Right renal cortex interstitium (tissue), 3 donors: ENCODE measurements at places on chromosomes 3 and 15.

DNA sequence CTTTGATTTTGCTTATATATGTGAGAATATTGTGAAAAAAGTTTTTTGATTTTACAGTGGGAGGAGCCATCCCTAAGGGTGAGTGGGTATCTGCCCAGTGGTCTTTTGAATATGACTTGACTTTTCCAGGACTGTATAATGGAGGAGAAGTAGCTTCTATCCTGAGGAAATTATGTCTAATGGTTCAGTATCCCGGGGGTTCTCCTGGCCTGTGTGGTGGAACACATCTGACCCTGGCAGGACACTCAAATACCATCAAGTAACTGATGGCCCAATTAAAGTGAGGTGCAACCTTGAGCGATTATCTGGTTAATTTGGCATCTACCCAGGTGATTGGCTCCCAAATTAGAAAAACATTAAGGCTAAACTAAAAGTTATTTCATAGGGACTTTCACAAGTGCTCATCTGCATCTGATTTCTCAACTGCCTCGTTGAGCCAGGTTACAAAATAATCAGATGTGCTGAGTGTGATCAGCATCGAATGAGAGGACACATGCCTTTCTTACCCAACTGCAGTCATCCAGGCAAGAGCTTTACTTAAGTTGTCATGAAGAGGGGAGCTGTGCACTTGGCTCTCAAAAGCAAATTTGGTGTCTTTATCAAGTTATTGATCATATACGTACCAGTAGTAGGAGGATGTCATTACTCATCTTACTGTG lies 201.4 kb downstream of the IL5RA start:
- DNase-seq: no peak

DNA sequence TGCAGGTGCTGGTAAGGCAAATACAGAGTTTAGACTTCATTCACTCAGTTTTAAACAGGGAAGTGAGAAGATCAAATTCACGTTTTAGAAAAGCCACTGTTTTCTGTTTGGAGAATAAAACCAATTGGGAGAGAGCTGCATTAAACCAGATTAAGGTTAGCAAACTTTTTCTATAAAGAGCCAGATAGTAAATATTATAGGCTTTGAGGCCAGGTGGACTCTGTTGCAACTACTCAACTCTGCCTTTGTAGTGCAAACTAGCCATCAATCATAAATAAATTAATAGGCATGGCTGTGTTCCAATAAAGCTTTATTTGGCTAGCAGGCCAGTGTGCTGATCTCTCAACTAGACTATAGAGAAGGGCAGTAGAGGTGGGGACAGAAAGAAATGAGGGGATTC lies 33.5 kb downstream of the SUCLG2 start:
- DNase-seq: no peak

DNA sequence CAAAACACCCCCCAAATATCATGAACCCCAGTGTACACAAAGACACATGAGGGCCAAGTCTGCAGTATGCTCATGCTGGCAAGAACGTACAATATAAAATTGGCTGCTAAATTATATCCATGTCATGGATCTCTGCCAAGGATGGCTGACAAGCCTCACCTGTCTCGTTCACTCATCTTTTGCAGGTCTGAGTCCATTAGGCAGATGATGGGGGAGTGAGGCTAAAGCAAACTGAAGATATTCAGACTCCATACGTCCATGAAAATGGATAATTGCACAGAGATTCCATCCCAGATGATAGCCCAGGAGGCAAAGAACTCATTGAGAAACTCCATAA lies 122.3 kb upstream of the PTPRG start:
- no peak for DNase-seq

DNA sequence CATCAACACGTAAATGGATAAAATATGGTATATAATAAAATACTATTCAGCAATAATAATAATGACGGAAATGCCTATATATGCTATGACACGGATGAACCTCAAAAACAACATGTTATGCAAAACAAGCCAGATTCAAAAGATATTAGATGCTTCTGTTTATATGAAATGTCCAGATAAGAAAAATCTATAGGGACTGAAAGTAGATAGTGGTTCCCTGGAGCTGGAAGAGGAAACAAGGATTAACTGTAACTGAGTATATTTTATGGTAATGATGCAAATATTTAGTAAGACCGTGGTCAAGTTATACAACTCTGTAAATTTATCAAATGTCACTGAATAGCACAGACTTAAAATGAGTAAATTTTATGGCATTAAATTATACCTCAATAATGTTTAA lies 25.8 kb upstream of the WDR49 start:
- DNase-seq: no peak

- DNase-seq: no peak
These were observed 12.0 kb upstream of the CTXND1 start for GRCh38 chr15:80264031-80264430.

DNA sequence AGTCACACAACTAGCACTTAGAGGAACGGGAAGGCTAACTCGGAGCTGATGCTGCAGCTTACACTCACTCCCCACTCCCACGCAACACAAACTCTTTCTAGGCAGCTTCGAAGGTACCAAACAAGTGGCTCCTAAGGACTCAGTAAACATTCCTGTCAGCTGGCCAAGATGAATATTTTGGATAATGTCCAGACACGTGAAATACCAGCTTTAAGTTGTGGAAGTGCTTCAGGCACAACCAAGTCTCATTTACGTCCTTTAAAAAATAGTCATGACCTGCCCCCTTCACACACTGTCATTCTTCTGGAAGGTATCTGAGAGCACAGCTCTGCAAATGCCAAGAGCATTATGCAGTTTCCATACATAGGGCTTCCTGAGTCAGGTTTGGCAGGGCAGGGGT lies 1005.9 kb upstream of the CFAP20DC start:
- no peak for DNase-seq

- DNase-seq: no peak
These were observed 20.4 kb downstream of the NANOGP8 start for GRCh38 chr15:35064576-35065190.

- DNase-seq: no peak
These were observed 20.8 kb upstream of the APH1B start for GRCh38 chr15:63256433-63257274.

- DNase-seq: no peak
These were observed 504.6 kb downstream of the FOXP1 start for GRCh38 chr3:71078723-71079525.

DNA sequence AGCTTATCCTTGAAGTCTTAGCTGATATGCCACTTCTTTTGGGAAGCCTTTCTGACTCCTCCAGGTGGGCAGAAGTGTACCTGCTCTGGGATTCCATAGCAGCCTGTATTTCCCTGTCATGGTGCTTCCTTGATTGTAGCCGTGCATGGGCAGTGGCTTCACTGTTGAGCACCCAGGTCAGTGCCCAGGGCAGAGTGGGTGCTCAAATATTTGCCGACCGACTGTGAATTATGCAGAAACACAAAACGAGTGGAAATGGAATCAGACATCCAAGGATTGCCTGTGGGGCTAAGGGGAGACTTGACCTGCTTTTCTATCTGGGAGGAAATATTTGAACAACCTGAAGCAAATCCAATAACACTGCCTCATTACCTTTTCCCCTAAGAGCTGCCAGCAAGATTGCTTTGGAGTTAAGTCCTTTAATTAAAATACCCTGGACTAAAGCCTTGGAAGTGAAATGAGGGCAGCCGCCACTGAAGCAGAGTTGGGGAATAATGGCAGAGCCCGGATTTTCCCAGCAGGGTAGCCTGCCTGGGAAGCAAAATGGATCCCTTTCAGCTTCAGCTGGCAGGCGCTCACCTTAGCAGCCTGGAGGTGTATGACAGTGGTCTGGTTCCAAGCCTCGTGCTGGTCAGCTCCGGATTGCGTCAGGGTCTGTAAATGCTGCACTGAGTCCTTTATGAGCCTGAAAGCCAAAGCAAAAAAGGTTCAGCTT lies 14.9 kb downstream of the ACOX2 start:
- no peak for DNase-seq

DNA sequence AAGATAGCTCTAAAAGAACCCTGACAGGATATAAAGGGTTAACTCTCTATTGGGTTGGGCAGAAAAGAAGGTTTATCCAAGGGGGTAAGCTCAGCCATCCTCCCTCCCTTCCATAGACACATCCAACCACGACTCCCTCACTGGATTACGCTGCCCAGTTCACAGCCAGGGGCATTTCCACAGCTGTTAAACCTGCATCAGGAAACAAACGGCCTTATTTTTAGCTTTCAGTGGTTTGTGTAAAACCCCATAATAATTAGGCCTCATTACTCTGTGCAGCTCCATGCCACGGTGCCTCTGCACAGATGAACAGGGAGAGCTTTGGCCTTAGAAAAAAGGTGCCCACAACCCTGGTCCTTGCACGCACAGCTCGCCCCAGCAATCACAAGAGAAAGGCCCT lies 110.6 kb downstream of the GABRB3 start:
- DNase-seq: no peak

DNA sequence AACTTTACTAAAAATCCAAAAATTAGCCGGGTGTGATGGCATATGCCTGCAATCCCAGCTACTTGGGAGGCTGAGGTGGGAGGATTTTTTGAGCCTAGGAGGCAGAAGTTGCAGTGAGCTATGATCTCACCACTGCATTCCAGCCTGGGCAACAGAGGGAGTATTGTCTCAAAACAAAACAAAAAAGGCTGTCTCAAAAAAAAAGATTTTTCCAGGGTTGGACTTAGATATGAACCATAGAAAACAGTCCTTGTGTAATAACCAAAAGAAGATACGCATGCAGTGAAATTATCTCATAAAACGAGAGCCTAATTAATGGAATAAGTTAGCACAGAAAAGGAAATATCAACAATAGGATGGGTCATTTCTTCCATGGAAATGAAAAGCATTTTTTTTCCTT lies 320.4 kb upstream of the RASGRP1 start:
- DNase-seq: no peak

DNA sequence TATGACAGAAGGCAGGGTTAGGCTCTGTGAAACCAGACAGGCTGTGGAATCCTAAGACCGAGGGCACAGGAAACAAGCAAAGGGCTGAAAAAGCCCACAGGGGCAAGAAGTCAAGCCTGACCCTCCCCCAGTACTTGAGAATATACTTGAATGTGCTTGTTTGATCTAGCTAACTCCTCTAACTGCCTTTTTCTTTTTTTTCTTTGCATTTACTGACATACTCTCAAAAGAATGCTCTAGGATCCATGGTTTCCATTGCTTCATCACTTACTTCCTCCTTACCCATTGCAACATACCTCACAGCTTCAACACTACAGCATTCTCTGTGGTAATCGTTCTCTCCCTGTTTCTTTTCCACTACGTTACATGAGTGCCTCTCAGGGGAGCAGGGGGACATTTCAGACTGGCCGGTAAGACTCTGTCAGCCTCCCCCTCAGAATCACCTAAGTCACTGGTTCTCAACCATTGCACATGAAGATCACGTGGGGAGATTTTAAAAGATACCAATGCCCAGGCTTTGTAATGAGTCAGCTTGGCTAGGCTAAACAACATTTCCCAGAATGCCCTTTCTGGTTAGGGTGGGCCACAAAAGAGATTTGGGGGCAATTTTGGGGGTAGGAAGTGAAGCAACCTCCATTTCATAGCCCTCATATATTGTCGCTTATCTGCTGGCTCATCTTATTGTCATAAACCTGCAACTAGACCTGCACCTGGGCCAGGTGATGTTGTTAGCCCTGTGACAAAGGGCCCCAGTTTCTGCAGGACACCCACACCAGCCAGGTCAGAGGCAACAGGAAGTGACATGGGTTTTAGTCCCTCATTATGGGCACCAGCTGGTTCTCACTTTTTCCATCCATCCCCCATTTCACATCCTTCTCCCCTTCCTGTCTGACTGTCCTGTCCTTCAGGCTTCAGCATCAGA lies 24.6 kb upstream of the RSL24D1 start:
- no peak for DNase-seq

DNA sequence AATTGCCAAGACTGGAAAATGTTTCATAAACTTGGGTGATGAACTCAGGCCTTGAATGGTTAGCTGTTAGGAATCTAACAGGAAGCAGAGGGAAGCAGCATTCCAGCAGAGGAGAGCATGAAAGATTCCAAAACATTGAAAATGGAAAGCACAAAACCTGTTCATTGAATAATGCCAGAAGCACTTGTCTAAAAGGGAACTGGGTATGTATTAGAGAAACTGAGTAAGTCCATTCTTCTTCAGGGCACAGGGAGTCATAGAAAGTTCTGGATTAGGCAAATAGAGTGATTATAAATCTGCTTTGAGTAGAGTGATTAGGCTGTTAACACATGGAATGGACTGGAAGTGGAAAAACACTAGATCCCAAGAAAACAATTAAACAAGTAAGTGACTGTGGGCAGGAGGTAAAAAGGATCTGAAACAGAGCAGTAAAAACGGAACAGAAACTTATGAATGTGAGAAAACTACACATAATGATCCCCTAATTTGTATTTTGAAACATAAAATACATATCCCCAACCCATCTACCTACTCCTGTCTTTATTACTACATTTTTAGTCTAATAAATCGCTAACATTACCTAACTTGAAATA lies 343.4 kb downstream of the TBC1D5 start:
- no peak for DNase-seq

- DNase-seq: no peak
These were observed 2.6 kb upstream of the ALCAM start for GRCh38 chr3:105364128-105364527.

GRCh38 chr15:51229907-51230330 lies 108.5 kb downstream of the CYP19A1 start:
- peak; percentile 2 for DNase-seq

DNA sequence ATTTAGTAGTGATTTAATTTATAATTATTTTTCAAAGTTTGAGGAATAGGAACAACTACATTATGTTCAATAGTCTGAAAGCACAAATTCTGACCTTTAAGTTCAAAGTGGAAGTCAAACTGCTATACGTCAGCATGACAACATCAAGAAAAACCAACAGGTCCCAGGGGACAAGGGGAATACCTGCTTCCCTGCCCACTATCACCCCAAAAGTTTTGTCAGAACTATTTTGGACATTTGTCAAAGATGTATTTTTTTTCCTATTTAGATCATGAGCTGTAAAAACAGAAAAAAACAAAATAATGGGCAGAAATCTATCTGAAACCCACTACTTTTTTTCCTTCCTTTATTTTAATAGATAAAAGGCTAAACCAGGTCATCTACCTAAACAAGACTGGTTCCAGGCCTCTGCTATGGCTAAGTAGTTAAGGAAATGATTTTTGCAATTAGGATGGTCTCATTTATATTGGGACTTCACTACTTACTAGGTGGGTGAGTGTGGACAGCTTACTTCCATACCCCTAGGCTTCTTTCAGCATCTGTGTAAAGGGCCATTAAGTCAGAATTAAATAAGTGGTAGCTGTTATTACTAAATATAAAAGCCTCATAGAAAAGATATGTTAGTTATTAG lies 746.3 kb downstream of the FHIT start:
- no peak for DNase-seq

- DNase-seq: no peak
These were observed 8.1 kb upstream of the MAPK6 start for GRCh38 chr15:52010633-52011595.

DNA sequence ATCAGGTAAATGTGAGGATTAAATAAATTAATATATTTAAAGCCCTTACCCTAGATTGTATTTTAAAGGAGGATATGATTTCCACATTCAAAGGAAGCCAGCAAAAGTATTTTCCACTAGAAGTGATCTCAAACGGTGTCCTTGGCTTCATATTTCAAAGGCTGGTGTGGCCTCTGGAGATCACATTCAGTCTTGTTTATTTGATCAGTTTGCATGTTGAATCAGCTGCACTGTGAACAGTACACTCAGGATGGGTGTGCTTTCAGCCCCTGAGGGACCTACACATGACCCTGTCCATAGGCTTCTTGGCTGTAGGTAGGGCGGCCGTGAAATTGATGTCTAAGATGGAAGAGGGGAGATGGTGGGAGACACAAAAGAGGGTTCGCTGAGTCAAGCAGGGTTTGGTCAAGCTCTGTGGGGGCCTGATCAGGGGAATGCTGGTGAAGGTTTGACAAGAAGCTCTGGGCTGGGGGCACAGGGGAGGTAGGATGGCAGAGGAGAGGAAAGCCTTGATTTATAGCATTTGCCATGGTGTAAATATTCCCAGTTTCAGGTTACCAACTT lies 21.9 kb downstream of the CYP8B1 start:
- no peak for DNase-seq
